Tongue (tissue), 3 donors: ENCODE measurements at places on chromosomes 3 and 15. TPM values are rescaled to one million over a fixed set of nuclear protein-coding genes. Genes with fewer than 3 reads are reported as not detected.

GRCh38 chr3:172541945-172542488 lies 18.8 kb upstream of the TNFSF10 start:
- no peak for DNase-seq

DNA sequence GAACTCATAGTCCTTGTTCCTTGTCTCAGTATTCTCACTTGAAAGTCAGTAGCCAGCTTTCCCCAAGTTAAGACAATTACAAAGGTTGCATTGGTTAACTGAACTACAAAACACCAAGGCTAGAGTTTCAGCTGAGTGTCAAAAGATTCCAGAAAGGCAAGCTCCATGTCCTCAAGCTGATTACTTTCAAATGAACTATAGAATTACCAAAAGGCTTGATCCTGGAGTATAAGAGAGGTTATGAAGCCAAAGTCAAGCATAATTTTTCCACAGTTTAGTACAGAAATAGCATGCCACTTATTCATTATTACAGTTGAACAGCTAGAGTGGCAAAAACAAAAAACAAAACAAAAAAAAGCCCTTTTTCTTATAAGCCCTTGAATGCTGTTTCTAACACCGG lies 51.9 kb downstream of the ZBTB20 start:
- no peak for DNase-seq

DNA sequence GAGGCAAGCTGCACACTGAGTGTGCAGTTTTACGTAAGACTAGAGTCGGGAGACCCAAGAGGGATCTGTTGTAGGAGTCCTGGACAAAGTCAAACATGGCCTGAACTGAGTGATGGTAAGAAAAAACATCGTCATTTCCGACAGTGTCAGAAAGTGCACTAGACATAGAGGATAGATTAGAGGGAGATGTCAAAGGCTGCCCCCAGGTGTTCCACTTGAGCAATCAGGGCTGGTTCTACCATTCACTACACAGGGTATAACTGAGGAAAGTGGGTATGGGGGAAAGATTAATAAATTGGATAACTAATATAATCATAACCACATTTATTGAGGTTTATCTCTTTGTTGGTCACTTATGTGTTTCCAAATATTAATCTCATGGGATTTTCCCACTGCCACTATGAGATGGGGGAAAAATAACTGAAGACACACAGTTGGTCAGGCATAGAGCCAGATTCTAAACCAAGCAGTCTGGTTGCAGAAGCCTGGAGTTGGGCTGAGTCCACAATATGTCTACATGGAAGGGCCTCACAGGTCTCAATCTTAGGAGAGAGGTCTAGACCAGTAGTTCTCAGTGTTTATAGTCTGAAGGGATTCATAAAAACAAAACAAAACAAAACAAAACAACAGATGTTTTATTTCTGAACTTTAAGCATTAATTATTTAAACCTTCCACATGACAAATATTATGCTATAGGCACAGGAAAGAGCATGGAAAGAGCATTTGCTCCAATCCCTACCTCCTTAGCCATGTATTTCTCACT lies 766.5 kb downstream of the NTRK3 start:
- DNase-seq, result peak; percentile 2

The DNAH12 gene
- total RNA-seq, result 0.21 TPM
